ENCODE measurements at places on chromosomes 2 and 18. TPM values are rescaled to one million over a fixed set of nuclear protein-coding genes. Genes with fewer than 3 reads are reported as not detected.

The IL1RL1 gene
- 0.99 TPM for total RNA-seq

The SLC14A1 gene
- total RNA-seq, result 8.0 TPM

The GALNT14 gene
- not detected for total RNA-seq

The GALNT3 gene
- total RNA-seq, result 6.7 TPM

The DSG4 gene
- total RNA-seq, result not detected

- H3K27me3 ChIP-seq, result peaks cover 13% of the 10 kb centered on the region
- H3K4me1 ChIP-seq, result peaks cover 10% of the 10 kb centered on the region
- no peak overlapping the region for H3K27ac ChIP-seq
- no peak overlapping the region for H3K4me3 ChIP-seq
These were observed 10.5 kb downstream of the MAPRE3 start for GRCh38 chr2:26980971-26981370.

DNA sequence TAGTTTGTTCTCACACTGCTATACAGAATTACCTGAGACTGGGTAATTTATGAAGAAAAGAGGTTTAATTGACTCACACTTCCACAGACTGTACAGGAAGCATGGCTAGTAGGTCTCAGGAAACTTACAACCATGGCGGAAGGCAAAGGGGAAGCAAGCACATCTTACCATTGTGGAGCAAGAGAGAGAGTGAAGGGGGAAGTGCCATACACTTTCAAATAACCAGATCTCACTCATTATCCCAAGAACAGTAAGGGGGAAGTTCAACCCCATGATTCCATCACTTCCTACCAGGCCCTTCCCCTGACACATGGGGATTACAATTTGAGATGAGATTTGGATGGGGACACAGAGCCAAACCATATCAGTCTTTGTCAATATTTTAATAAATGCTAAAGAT lies 5.0 kb upstream of the CRYGB start:
- no peak overlapping the region for H3K4me3 ChIP-seq
- no peaks in the 10 kb centered on the region for H3K36me3 ChIP-seq
- DNase-seq, result no peak
- H3K27ac ChIP-seq, result no peak overlapping the region

- H3K27me3 ChIP-seq, result peaks cover 39% of the 10 kb centered on the region
- H3K4me3 ChIP-seq, result no peak overlapping the region
- H3K4me1 ChIP-seq, result peaks cover 2% of the 10 kb centered on the region
- DNase-seq, result no peak
These were observed 424.3 kb upstream of the MEX3C start for GRCh38 chr18:51621864-51622160.

- H3K27me3 ChIP-seq, result no peaks in the 10 kb centered on the region
- no peak overlapping the region for H3K27ac ChIP-seq
- no peak for DNase-seq
- no peak overlapping the region for H3K4me3 ChIP-seq
- H3K4me1 ChIP-seq, result no peaks in the 10 kb centered on the region
These were observed 259.1 kb downstream of the TDRD15 start for GRCh38 chr2:21382701-21383520.

- H3K4me3 ChIP-seq, result no peak overlapping the region
- DNase-seq, result peak; percentile 4
- H3K4me1 ChIP-seq, result peaks cover 14% of the 10 kb centered on the region
- peaks cover 6% of the 10 kb centered on the region for H3K27me3 ChIP-seq
- no peaks in the 10 kb centered on the region for H3K36me3 ChIP-seq
These were observed 92.0 kb downstream of the NDUFA10 start for GRCh38 chr2:239932881-239933735.

DNA sequence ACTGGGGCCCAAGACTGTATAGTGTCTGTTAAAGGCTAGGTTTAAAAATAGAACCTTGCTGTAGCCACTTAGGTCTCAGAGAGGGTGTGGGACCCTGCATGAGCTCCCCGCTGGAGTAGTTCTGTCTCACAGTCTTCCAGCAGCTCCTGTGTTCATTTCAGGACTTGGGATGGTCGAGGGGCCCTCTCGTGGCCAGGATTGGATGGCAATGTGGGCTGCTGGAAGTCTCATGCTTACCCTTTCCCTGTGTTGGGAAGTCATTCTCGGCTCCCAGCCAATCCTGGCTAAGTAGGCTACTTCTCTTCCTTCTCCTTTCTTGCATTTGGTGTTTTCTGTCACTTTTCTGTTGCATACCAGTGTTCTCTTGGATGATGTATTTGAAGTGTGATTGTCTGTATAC lies 284.0 kb upstream of the GCFC2 start:
- H3K36me3 ChIP-seq, result no peaks in the 10 kb centered on the region
- H3K27ac ChIP-seq, result no peak overlapping the region
- no peaks in the 10 kb centered on the region for H3K4me1 ChIP-seq
- H3K27me3 ChIP-seq, result no peaks in the 10 kb centered on the region
- H3K4me3 ChIP-seq, result no peak overlapping the region

DNA sequence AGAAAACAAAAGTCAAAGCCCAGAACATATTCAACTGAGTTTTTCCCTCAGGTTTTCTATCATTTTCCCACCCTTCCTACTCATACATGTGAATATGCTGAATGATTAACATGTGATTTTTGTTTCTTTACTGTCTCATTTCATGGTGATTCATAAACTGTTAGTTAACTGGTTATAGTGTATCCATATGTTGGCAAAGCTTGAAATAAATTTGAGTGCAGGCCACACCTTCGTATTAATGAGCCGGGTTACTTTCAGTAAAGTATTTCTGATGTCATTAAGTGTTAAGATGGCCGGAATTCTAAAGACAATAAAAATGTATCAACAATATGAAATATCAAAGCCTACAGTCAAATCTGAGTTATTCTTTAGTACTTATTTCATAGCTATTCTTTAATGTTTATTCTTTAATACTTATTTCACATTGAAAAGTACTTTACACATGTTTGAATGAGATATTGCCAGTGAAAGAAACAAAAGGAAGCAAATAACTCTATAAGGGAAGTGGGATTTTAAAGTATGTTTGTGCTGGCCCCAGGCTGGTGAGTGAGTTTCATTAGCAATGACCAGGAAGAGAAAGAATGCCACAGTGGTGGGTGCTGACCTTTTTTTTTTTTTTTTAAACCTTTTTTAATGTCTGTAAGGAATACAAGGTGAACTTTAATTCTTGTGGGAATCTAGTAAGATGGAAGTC lies 178.6 kb downstream of the NEDD4L start:
- no peak overlapping the region for H3K27ac ChIP-seq
- H3K4me1 ChIP-seq, result peaks cover 5% of the 10 kb centered on the region
- H3K4me3 ChIP-seq, result no peak overlapping the region
- H3K36me3 ChIP-seq, result no peaks in the 10 kb centered on the region

- H3K36me3 ChIP-seq, result peaks cover 3% of the 10 kb centered on the region
- no peaks in the 10 kb centered on the region for H3K27me3 ChIP-seq
- DNase-seq, result no peak
- no peak overlapping the region for H3K4me3 ChIP-seq
These were observed 452.6 kb upstream of the TRIB2 start for GRCh38 chr2:12264146-12264545.

DNA sequence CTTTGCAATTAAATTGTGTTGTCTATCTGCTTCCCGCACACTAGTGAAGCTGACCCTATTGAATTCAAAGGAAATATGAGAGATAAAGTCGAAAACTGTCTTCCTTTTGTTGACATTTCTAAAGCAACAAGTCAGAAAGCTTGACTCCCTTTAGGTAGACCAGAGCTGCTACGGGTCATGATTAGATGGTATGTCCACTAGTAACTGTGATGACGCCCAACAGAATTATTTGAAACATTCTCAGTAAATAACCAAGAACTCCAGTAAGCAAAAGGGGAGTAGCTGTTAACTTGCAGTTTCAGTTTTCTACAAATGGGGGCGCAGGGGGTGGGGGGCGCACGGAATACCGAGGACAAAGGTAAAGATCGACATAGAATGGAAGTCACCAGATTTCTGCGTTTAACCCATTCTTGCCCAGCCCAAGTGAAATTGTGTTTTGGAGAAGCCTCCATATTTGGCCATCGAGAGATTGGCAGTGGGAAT lies 56.4 kb downstream of the CRIM1 start:
- DNase-seq, result no peak
- H3K36me3 ChIP-seq, result peaks cover under 1% of the 10 kb centered on the region
- H3K27me3 ChIP-seq, result peaks cover 20% of the 10 kb centered on the region
- no peak overlapping the region for H3K27ac ChIP-seq
- no peak overlapping the region for H3K4me3 ChIP-seq

- DNase-seq, result no peak
- no peaks in the 10 kb centered on the region for H3K4me1 ChIP-seq
- no peak overlapping the region for H3K4me3 ChIP-seq
- H3K27me3 ChIP-seq, result no peaks in the 10 kb centered on the region
These were observed 178.1 kb upstream of the FSHR start for GRCh38 chr2:49332415-49332814.

- H3K27ac ChIP-seq, result no peak overlapping the region
- H3K4me3 ChIP-seq, result no peak overlapping the region
These were observed 29.6 kb downstream of the MRO start for GRCh38 chr18:50790241-50790640.
